Natural killer cell treated with Interleukin-12 subunit alpha and Interleukin-12 subunit beta and Interleukin-15 and Interleukin-18, amount 100 ng/mL, for 72 hours (primary cell): ENCODE measurements at places on chromosomes 7 and 10. TPM values are rescaled to one million over a fixed set of nuclear protein-coding genes. Genes with fewer than 3 reads are reported as not detected.

DNA sequence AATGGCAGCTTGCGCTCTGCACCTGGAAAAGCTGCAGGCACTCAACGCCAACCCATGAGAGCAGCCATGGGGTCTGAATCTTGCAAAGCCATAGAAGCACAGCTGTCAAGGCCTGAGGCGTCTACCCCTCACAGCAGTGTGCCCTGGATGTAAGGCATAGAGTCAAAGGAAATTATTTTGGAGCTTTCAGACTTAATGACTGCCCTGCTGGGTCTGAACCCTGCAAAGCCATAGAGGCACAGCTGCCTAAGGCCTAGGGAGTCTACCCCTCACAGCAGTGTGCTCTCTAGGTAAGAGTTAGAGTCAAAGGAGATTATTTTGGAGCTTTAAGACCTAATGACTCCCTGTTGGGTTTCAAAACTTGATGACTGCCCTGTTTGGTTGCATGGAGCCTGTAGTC is 706.9 kb upstream of the VSTM2A start:
- peaks cover 8% of the 10 kb centered on the region for H3K36me3 ChIP-seq
- H3K4me3 ChIP-seq: no peak overlapping the region
- H3K27ac ChIP-seq: no peak overlapping the region
- no peaks in the 10 kb centered on the region for H3K4me1 ChIP-seq
- H3K27me3 ChIP-seq: no peaks in the 10 kb centered on the region

GRCh38 chr10:70169011-70169410 is 1.3 kb downstream of the SAR1A start:
- DNase-seq: no peak
- peaks cover 59% of the 10 kb centered on the region for H3K4me1 ChIP-seq
- no peaks in the 10 kb centered on the region for H3K27me3 ChIP-seq

- no peak for DNase-seq
- no peak overlapping the region for H3K27ac ChIP-seq
- H3K27me3 ChIP-seq: peaks cover 24% of the 10 kb centered on the region
Measured at GRCh38 chr10:1556496-1556895, 180.8 kb downstream of the ADARB2 start.

GRCh38 chr10:125105706-125106255 is 54.6 kb downstream of the CTBP2 start:
- no peak for DNase-seq
- H3K36me3 ChIP-seq: peaks cover 7% of the 10 kb centered on the region
- no peaks in the 10 kb centered on the region for H3K27me3 ChIP-seq
- H3K4me3 ChIP-seq: no peak overlapping the region
- H3K27ac ChIP-seq: peak overlapping the region; percentile 6

- peak; percentile 74 for DNase-seq
- H3K36me3 ChIP-seq: no peaks in the 10 kb centered on the region
- peaks cover 7% of the 10 kb centered on the region for H3K4me1 ChIP-seq
- H3K27ac ChIP-seq: no peak overlapping the region
Measured at GRCh38 chr10:84177541-84178141, 4.0 kb downstream of the GPR15LG start.

DNA sequence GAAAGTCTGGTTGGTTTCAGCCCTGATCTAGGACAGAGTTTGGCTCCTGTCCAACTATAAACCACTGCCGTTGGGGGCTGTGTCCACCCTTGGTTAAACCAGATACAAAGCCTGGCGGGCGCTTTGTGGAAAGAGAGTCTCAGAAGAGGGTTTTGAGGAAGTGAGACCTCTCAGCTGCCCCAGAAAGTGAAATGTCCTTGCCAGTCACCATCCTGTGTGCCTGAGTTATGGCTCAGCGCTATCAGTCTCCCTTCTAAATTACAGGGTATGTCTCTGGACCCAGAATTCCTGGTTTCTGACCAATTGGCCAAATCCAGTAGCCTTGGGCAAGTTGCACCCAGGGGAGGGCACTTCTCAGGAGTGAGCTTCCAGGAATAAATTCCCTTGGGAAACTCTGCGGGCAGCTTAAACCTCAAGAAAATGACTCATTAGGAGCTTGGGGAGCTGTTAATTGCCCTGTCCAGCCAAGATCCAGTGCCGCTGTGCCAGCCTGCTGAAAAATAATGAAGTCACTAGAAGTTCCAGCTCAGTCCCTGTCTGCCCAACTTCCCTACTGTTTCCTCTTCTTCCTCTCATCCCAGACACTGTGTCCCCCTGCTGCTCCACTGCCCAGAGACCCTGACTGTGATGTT is 66.7 kb upstream of the PDZD8 start:
- H3K4me3 ChIP-seq: no peak overlapping the region
- peaks cover 7% of the 10 kb centered on the region for H3K36me3 ChIP-seq

GRCh38 chr7:91239171-91239604 is 25.0 kb upstream of the FZD1 start:
- H3K36me3 ChIP-seq: no peaks in the 10 kb centered on the region
- H3K27me3 ChIP-seq: no peaks in the 10 kb centered on the region
- no peaks in the 10 kb centered on the region for H3K4me1 ChIP-seq

DNA sequence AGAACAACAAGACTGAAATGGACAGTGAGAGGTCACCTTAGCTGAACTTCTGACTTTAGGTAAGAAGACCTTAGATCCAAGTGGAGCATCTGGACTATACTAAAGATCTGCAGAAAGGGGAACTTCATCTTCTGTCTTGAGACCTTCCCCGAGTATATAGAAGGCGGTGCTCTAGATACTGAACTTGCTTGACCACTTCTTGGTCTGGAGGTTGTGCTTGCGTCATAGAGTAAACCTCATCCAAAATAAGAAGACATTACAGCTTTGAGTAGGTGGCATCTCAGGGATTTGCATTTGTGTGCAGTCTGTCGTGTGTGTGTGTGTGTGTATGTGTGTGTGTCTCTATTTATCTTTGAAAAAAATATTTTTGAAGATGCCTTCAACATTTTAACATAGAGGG is 157.5 kb downstream of the CHN2 start:
- no peak overlapping the region for H3K27ac ChIP-seq
- no peak overlapping the region for H3K4me3 ChIP-seq
- no peaks in the 10 kb centered on the region for H3K27me3 ChIP-seq

DNA sequence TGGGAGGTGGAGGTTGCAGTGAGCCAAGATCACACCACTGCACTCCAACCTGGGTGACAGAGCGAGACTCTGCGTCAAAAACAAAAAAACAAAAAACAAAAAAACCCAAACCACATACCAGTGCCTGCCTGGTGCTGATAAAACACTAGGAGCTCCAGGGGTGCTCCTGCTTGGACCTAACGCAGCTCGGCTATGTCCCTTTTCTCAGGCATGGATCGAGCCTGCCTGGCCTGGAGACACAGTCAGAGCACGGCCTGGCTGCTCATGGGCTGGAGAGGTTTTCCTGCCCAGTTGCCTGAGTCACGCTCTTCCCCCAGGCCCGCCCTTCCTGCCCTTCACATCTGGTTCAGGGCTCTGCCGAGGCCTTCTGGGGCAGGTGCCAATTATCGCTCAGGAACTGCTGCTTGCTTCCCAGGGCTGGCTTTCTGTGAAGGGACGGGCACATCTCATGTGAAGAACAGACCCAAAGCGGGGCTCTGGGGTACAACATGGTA is 12.6 kb upstream of the NPFFR1 start:
- H3K4me3 ChIP-seq: no peak overlapping the region
- DNase-seq: no peak
- H3K27me3 ChIP-seq: no peaks in the 10 kb centered on the region
- no peaks in the 10 kb centered on the region for H3K36me3 ChIP-seq

GRCh38 chr7:69018200-69018599 is 580.1 kb upstream of the AUTS2 start:
- H3K4me1 ChIP-seq: no peaks in the 10 kb centered on the region
- no peak overlapping the region for H3K27ac ChIP-seq
- DNase-seq: no peak
- no peak overlapping the region for H3K4me3 ChIP-seq

- no peak for DNase-seq
- H3K4me1 ChIP-seq: peaks cover 57% of the 10 kb centered on the region
- no peak overlapping the region for H3K27ac ChIP-seq
- no peaks in the 10 kb centered on the region for H3K27me3 ChIP-seq
- peaks cover 61% of the 10 kb centered on the region for H3K36me3 ChIP-seq
- H3K4me3 ChIP-seq: no peak overlapping the region
Measured at GRCh38 chr10:84415539-84416244, 87.3 kb downstream of the CCSER2 start.

DNA sequence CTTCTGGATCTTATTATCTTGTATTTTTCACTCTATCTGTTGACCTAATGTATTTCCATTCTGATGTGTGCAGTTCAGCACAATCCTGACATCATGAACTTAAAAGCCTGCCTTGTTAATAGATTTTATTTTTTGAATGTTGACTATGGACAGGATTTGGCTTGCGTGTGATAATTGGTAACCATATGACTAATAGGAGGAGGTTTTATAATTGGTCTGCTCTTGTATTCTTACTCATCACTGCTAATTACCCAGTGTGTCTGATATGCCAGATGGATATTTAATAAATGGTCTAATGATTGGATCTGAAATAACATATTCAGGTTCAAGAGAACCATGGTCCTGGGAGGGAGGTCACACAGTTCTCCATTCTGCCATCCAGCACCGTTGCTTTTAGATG is 45.9 kb downstream of the MTURN start:
- H3K27me3 ChIP-seq: no peaks in the 10 kb centered on the region
- no peak for DNase-seq
- peaks cover 32% of the 10 kb centered on the region for H3K4me1 ChIP-seq
- H3K27ac ChIP-seq: no peak overlapping the region
- H3K36me3 ChIP-seq: no peaks in the 10 kb centered on the region
- H3K4me3 ChIP-seq: no peak overlapping the region

- no peaks in the 10 kb centered on the region for H3K4me1 ChIP-seq
- H3K27ac ChIP-seq: no peak overlapping the region
- no peak overlapping the region for H3K4me3 ChIP-seq
- H3K36me3 ChIP-seq: no peaks in the 10 kb centered on the region
- no peak for DNase-seq
Measured at GRCh38 chr10:62562101-62562500, 187.9 kb downstream of the ZNF365 start.

DNA sequence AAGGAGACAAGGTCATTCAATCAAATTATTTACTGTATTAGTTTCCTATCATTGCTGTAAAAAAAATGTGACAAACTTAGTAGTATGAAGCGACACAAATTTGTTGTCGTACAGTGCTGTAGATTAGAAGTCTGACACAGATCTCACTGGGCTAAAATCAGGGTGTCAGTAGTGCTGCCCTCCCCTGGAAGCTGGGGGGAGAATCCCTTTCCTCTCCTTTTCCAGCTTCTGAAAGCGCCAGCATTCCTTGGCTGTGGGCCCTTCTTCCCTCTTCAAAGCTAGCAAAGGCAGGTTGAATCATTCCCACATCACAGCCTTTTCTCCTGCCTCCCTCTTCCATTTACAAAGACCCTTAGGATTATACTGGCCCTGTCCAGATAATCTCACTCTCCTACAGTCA is 28.0 kb downstream of the VPS41 start:
- H3K36me3 ChIP-seq: peaks cover 9% of the 10 kb centered on the region
- H3K4me1 ChIP-seq: peaks cover 44% of the 10 kb centered on the region
- peak overlapping the region; percentile 29 for H3K27ac ChIP-seq
- DNase-seq: no peak
- H3K4me3 ChIP-seq: no peak overlapping the region

- H3K4me1 ChIP-seq: peaks cover 17% of the 10 kb centered on the region
- H3K36me3 ChIP-seq: peaks cover 23% of the 10 kb centered on the region
- peak overlapping the region; percentile 51 for H3K4me3 ChIP-seq
- no peak for DNase-seq
Measured at GRCh38 chr10:133442967-133443924, 10.5 kb upstream of the SCART1 start.

The SPDYE6 gene
- total RNA-seq: not detected

The OR6V1 gene
- total RNA-seq: not detected

The ERVW-1 gene
- total RNA-seq: not detected

The TMEM270 gene
- not detected for total RNA-seq

The H2BK1 gene
- not detected for total RNA-seq

The ICA1 gene
- 0.45 TPM for total RNA-seq

The FAM237B gene
- total RNA-seq: not detected
